ENCODE measurements at places on chromosomes 11 and 22. TPM values are rescaled to one million over a fixed set of nuclear protein-coding genes. Genes with fewer than 3 reads are reported as not detected.

TUBA8 gene
- total RNA-seq: 0.94 TPM

DNA sequence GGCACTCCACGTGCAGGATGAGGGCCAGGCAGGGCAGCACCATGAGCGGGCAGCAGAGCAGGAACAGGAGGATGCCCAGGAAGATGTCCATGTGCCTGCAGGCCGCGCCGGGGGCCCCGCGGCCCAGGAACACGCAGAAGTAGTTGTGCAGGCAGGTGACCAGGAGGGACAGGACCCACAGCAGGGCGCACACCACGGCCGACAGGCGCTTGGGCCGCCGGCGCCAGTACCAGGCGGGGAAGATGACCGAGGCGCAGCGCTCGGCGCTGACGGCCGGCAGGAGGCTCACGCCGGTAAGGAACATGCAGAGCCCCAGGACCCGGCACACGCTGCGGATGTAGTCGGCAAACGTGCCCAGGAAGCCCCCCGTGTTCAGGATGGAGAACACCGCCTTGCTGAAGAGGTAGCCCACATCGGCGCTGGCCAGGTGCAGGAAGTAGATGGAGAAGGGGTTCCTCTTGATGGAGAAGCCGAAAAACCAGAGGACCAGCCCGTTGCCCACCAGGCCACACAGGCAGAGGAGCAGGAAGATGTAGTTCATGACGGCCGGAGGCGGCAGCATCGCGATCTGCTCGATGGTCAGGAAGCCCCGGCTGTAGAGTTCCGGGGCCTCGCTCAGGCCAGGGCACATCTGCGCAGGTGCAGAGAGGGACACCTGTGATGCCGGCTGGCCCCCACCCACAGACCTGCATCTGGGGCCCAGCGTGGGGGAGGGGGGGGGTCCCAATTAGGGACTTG, 7.2 kb downstream of the MRGPRF start:
- H3K27ac ChIP-seq: no peak overlapping the region
- H3K4me1 ChIP-seq: no peaks in the 10 kb centered on the region
- no peak for DNase-seq

DNA sequence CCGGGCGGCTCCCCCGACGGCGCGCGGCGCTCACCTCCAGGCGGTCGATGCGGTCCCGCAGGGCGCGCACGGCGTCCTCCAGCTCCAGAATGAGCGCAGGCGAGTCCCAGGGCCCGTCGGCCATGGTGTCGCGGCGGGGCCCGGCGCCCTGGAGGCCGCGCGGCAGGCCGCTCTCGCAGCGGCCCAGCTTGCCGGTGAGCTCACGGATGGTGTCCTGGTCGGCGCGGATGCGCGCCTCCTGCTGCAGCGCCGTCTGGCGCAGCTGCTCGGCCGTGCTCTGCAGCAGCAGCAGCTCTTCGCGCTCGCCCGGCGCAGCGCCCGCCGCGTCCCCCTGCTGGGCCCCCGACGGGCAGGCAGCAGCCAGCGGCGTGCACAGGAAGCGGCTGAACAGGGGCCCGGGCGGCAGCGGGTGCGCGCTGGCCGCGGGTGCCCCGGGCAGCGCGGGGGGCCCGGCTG, 599 bp downstream of the NPTXR start:
- peak overlapping the region; percentile 60 for H3K4me3 ChIP-seq
- peak; percentile 81 for DNase-seq
- peaks cover 39% of the 10 kb centered on the region for H3K27me3 ChIP-seq
- H3K4me1 ChIP-seq: peaks cover 11% of the 10 kb centered on the region

DNA sequence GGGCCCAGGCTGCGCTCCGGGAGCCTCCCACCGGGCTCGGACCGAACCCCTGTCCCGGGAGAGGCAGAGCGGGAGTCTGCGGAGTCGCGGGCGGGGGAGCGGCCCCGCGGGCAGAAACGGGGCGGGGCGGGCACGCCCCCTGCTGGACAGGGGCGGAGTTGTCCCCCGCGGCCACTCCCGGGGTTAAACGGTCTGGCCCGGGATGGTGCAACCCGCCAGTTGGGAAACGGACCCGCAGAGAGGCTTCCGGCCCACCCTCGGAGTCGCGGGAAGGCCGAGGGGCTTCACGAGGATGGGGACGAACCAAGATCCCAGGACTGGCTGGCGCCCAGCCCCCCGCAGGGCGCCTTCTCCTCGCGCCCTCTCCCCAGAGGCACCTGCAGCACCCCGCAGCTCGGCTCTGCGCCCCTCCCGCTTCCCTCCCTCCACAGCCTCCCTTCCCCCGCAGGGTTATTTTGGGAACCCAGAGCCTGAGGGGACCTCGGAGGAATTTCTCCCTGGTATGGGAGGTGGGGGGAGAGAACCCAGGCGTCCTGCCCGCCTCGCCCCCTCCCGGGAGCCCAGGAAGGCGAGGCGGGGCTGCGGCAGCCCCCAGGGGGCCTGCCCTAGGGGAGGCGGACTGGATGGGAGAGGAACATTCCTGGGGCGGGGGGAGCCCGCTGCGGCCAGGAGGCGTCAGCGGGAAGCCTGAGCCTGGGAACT, 902 bp downstream of the RASGRP2 start:
- peaks cover 33% of the 10 kb centered on the region for H3K4me1 ChIP-seq
- H3K36me3 ChIP-seq: peaks cover 1% of the 10 kb centered on the region
- peak; percentile 91 for DNase-seq
- peaks cover 9% of the 10 kb centered on the region for H3K27me3 ChIP-seq
- no peak overlapping the region for H3K27ac ChIP-seq

GRCh38 chr11:65766535-65766934, 14.2 kb downstream of the AP5B1 start:
- no peaks in the 10 kb centered on the region for H3K36me3 ChIP-seq
- no peaks in the 10 kb centered on the region for H3K27me3 ChIP-seq
- H3K27ac ChIP-seq: no peak overlapping the region
- no peak overlapping the region for H3K4me3 ChIP-seq
- peaks cover 11% of the 10 kb centered on the region for H3K4me1 ChIP-seq
- no peak for DNase-seq

- no peak for DNase-seq
- H3K27ac ChIP-seq: no peak overlapping the region
- no peaks in the 10 kb centered on the region for H3K36me3 ChIP-seq
- no peak overlapping the region for H3K4me3 ChIP-seq
- no peaks in the 10 kb centered on the region for H3K27me3 ChIP-seq
These were observed 24.3 kb downstream of the FAM83F start for GRCh38 chr22:40019100-40019499.

Measured in activated T-cell treated with anti-CD3 and anti-CD28 coated beads, Interleukin-2, amount 50 U/mL, for 72 hours (primary cell).